ENCODE measurements at places on chromosomes 5 and 9.

- DNase-seq: no peak
These were observed 14.8 kb upstream of the MARCHF6 start for GRCh38 chr5:10338686-10339057.

- no peak for DNase-seq
These were observed 53.3 kb upstream of the SLIT3 start for GRCh38 chr5:169354263-169354662.

- DNase-seq: no peak
These were observed 1949.6 kb upstream of the WWC1 start for GRCh38 chr5:166341740-166342337.

GRCh38 chr5:62376064-62376463 lies 27.6 kb downstream of the DIMT1 start:
- no peak for DNase-seq

DNA sequence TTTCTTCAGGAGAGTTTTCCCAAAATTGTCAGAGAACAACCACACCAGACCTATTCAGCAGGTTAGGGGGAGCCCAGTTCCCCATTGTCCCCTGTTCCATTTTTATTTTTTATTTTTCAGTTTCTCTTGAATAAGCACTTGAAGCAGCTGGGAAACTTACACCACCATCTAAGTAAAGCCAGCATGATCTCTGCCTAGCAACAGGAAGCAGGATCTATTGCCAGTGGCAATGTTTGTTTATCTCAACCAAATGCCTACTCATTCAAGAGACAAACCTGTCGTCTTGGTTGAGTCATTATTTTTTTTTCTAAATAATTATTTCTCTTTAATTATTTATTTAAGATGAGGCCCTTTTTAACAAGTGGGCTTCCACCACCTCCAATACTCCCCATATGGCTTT lies 379.3 kb downstream of the PLK2 start:
- DNase-seq: no peak

GRCh38 chr5:32096891-32097595 lies 77.1 kb downstream of the GOLPH3 start:
- DNase-seq: no peak

GRCh38 chr5:81165493-81166119 lies 67.5 kb upstream of the CKMT2 start:
- no peak for DNase-seq

- DNase-seq: no peak
These were observed 61.7 kb downstream of the OTULIN start for GRCh38 chr5:14726066-14726838.

DNA sequence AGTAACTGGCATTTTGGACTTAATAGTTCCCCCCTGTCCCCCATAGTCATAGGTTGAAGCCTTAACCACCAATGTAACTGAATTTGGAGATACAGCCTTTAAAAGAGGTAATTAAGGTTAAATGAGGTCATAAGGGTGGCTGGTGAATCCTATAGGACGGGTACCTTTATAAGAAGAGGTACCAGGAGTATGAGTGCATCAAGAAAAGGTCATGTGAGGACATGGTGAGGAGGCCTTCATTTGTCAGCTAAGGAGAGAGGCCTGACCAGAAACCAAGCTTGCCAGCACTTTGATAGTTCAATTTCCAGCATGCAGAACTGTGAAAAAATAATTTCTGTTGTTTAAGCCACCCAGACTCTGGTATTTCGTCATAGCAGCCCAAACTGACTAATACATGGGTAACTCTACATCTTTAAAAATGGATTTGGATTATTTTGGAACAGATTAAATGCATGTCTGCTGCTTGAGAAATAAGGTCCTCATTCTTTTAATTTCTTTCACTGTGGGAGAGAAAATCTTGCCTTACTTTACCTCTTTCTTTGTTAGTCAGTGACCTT lies 9.7 kb downstream of the RASA1 start:
- DNase-seq: no peak

DNA sequence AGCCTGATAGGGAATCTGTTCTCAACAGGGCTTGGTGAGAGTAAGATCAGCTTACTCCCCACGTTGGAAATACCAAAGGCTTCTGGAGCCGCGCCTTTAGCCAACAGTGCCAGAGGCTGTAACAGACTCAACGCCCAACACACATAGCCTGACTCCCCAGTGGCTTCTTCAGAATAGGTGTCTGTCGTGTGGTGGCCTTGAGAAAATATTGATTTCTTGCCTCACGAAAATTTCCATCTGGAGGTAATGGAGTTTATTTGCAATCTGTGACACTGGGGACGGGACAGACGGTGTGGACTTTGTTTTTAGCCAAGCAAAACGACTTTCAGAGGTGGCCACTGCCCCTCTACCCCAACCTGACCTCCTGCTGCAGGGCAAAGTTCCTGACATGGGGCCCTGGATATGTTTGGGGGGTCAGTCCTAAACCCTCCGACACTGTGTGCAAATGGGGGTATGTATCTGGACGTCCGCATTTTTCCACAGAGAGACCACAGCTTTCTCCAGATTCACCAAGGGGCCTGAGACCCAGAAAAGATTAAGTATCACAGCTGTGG lies 189.3 kb downstream of the CDK5RAP2 start:
- no peak for DNase-seq

All from glomerular endothelial cell (primary cell).